NCI-H1436 (cell line): ENCODE measurements at places on chromosomes 7 and 10.

GRCh38 chr7:82506702-82507101 lies 63.1 kb upstream of the CACNA2D1 start:
- peak; percentile 3 for DNase-seq

GRCh38 chr7:92357260-92357659 lies 90.0 kb upstream of the GATAD1 start:
- DNase-seq: no peak

- DNase-seq: no peak
Measured at GRCh38 chr7:3094701-3095445, 51.2 kb upstream of the CARD11 start.

DNA sequence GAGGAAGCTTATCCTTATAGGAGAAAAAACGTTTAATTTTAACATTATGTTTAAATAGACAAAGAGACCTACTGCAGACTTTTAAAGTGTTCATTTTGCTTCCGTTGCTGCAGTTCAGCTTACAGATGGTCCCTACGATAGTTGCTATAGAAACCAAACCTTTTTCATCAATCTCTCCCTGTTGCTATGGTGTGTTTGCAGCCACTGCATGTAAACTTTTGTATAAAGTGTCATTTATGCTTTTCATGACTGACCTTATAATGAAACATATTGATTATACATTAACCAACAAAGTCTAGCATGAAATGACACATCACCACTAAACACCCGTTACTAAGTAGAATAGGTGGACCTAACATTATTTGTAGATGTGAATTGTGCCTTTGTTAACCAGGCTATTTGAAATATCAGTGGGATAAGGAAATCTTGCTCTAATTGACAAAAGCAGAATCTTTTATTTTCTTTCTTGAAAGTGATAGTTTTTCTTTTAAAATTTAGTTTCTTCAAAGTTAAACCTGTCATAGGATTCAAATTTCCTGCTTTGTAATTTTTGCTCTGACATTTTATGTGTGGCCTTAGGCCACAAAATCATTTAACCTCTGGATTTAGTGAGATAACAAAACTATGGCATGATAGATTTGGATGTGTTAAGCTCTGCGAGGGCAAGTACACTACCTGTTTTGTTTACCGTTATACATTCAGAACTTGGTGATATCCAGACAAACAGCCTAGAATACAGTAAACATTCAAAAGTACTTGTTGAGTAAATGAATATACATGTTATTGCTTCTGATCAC lies 64.0 kb downstream of the CACNB2 start:
- DNase-seq: no peak

GRCh38 chr7:108142675-108143259 lies 12.6 kb upstream of the LAMB4 start:
- no peak for DNase-seq

GRCh38 chr10:35356725-35357092 lies 20.4 kb downstream of the CCNY start:
- no peak for DNase-seq

- no peak for DNase-seq
Measured at GRCh38 chr7:54629771-54630170, 87.6 kb downstream of the VSTM2A start.

GRCh38 chr7:106757846-106758245 lies 96.9 kb upstream of the CCDC71L start:
- DNase-seq: no peak

GRCh38 chr10:13496164-13496563 lies 32.6 kb downstream of the BEND7 start:
- DNase-seq: no peak

DNA sequence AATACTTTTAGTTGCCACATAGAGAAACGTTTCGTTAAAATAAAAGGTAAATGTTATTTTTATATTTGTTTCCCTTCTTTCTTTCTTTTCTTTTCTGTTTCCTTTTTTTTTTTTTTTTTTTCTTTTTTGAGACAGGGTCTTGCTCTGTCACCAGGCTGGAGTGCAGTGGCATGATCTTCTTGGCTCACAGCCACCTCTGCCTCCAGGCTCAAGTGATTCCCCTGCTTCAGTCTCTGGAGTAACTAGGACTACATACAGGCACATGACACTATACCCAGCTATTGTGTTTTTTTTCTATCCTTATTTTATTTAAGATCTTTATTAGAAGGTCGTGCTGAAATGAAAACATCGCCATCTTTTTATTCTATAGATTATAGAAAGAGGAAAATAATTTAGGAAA lies 661.8 kb upstream of the MBL2 start:
- DNase-seq: no peak

- DNase-seq: no peak
Measured at GRCh38 chr7:151386301-151387160, 23.3 kb downstream of the WDR86 start.

DNA sequence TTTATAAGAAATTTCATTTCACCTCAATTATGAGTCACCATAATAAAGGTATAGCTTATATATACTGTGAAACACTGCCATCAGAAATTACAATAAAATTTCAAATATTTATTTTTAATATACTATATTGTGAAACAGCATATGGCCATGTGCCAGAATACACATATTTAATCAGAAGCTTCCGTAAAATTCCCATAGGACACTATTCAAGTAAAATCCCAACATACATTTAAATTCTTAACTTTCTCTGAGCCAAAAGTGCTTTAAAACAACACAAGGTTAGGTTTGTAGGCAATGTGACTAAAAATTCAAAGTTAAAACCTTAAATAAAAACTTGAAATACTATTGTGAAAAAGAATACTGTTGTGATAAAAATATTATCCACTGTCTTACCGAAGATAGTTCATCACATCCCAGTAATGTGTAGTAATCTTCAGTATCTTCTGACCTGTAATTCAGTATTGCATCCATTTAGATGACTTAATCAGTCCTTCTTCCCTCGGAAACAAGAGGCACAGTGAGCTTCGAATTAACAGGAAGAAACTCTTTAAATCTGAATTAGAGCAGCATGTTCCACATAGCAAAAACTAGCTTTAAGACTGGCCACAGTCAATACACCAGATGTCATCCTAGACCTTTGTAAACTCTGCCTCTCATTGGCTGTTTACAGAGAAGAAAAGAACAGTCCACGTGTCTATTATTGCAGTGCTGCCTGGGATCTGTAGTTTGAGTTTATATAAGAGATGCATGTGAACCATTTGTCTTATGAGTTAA lies at the start of gene DNAJC12:
Gene DNAJC12, minus strand, starts transcription at position 648 of the 774 bp plus-strand sequence. Its CDS starts 177 bp downstream, at position 471.
- peak; percentile 67 for DNase-seq

DNA sequence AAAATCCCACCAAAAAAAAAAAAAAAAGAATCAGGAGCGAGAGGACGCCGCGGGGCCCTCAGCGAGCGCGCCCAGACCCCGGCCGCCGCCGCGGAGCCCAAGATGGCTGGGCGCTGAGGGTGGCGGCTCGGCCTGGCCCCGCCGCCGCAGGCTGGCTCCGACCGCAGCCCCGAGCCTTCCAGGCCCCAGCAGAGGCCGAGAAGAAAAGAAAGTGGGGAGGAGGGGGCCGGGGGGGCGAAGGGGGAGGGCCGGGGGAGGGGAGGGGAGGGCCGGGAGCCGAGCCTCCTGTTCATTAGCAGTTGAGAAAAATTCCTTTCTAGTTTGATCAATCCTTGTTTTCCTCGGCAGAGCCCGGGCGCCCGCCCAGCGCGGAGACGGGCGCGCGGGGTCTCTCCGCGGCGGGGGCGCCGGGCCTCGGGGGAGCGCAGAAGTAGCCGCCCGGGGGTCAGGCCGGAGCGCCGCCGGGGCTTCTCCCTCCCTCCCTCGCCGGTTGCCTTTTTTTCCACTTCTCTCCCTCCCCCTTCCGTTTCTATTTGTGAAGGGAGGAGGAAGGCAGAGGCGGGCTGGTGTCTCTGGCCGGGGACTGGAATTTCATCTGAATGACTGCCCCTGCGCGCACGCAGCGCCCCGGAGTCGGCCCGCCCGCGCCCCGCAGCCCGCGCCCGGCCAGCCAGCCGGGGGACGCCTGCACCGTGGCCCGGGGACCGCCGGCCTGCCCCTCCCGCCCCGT lies 778 bp upstream of the TRIM8 start:
- peak; percentile 40 for DNase-seq

DNA sequence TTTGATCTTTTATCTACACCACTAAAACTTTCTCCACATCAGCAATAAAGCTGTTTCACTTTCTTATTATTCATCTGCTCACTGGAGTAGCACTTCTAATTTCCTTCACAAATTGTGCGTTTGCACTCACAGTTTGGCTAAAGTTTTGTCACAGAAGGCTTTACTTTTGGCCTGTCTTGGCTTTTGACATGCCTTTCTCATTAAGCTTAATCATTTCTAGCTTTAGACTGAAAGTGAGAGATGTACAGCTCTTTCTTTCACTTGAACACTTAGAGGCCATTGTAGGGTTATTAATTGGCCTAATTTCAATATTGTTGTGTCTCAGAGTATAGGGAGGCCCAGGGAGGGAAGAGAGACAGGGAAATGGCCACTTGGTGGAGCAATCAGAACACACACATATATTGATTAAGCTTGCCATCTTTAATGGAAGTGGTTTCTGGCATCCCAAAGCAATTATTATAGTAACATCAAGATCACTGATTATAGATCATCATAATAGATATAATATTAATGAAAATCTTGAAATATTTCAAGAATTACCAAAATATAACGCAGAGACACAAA lies 512.5 kb downstream of the ETV1 start:
- DNase-seq: no peak

- DNase-seq: no peak
Measured at GRCh38 chr10:17454161-17455014, at the start of gene ST8SIA6. Gene ST8SIA6, minus strand, starts transcription at chr10:17454595. Its CDS starts 340 bp downstream, at chr10:17454255.
